ENCODE measurements at places on chromosomes 7 and 10.

DNA sequence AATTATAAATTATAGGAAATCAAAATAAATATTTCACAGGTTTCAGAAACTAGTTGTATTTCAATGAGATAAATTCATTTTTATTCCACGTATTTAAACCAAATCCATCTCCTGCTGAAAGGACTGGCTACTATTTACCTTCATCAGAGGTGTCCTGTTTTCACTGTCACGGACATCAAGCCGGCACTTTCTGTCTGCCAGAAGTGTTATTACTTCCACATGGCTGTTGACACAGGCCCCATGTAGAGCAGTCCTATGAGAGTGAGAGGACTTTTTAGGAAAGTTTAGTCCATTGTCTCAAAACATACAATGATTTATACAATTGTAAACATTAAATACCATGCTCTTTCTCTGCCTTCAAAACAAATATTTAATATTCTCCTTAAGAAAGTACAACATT, 100.4 kb upstream of the ACBD5 start:
- no peak for DNase-seq

DNA sequence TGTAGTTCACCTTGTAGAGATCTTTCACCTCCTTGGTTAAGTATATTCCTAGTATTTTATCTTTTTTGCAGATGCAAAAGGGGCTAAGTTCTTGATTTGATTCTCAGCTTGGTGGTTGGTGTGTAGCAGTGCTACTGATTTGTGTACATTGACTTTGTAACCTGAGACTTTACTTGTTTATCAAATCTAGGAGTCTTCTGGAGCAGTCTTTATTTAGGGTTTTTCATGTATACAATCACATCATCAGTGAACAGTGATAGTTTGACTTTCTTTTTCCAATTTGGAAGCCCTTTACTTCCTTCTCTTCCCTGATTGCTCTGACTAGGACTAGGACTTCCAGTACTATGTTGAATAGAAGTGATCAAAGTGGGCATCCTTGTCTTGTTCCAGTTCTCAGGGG, 33.8 kb downstream of the GPR22 start:
- no peak for DNase-seq

GRCh38 chr10:46526682-46527038, 29.8 kb downstream of the GPRIN2 start:
- no peak for DNase-seq

DNA sequence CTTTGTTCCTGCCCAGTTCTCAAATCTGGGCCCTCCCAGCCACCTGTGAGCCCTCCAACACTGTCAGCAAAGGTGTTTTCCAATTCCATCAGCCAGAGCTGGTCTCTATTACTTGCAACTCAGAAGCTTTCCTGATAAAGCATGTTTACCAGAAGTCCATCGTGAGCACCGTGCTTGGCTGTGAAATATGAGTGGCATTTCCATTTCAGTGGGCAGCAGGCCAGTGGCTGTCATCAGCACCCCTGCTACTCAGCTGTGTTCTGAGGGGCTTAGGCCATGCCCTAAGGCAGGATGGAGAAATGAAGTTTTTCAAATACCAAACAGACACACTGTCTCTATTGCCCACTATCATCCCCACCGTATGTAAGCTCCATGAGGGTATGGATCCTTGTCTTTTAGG, 12.7 kb upstream of the BNIP3 start:
- no peak for DNase-seq

DNA sequence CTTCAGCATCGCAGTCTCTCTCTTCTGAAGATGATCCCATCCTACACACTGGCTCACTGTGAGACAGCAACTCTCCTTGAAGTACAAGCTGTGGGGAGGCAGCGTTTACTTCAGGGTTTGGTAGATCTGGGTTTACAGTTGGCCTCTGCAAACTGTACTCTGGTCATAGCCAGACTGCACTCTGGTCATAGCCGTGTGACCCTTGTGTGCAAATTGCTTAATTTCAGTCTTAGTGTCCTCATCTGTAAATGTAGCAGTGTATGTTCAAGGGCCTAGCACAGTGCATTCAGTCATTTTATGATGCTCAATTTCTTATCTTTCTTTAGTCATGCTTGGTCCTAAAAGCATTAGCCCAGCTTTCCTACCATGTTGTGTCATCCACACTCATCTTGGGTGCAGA, 188.2 kb downstream of the LRMDA start:
- no peak for DNase-seq

GRCh38 chr7:138934367-138934766, 46.8 kb downstream of the KIAA1549 start:
- DNase-seq: no peak

- DNase-seq: no peak
Measured at GRCh38 chr10:74071157-74071556, 73.2 kb downstream of the VCL start.

GRCh38 chr10:110893559-110894179, 21.9 kb downstream of the PDCD4 start:
- peak; percentile 70 for DNase-seq

DNA sequence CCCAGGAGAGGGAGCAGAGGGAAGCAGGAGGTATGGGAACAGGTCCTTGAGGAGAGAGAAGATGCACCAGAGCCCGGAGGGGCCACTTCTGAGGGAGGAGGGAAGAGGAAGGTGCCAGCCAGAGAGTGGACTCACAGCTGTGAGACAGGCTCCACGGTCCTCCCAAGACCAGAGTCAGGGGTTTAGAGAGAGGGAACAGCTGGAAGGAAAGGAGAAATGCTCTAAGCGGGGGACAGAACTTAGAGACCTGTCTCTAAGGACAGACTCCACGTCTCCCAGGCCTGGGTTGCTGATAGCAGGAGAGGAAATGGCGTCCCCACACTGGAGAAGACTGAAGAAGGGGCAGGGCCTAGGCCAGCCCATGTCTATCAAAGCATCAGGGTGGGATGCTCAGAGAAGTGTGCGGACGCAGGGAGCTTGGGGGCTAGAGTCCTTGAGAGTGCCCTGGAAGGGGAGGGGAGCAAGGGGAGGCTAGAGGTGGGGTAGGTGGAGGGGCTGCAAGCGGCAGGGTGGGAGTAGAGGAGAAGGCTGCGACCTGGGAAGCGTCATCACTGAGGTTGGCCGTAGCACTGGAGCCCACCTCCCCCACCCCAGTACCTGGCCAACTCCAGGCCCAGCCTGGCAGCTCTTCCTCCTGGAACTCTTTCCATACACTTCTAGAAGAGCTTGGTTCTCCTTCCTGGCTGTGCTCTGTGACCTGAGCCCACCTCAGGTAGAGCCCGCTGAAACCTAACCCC, 25.6 kb upstream of the GRID1 start:
- DNase-seq: no peak

GRCh38 chr7:3042861-3043489, 692 bp downstream of the CARD11 start:
- peak; percentile 70 for DNase-seq

GRCh38 chr7:79452032-79452494, 1.4 kb downstream of the MAGI2 start:
- DNase-seq: no peak

DNA sequence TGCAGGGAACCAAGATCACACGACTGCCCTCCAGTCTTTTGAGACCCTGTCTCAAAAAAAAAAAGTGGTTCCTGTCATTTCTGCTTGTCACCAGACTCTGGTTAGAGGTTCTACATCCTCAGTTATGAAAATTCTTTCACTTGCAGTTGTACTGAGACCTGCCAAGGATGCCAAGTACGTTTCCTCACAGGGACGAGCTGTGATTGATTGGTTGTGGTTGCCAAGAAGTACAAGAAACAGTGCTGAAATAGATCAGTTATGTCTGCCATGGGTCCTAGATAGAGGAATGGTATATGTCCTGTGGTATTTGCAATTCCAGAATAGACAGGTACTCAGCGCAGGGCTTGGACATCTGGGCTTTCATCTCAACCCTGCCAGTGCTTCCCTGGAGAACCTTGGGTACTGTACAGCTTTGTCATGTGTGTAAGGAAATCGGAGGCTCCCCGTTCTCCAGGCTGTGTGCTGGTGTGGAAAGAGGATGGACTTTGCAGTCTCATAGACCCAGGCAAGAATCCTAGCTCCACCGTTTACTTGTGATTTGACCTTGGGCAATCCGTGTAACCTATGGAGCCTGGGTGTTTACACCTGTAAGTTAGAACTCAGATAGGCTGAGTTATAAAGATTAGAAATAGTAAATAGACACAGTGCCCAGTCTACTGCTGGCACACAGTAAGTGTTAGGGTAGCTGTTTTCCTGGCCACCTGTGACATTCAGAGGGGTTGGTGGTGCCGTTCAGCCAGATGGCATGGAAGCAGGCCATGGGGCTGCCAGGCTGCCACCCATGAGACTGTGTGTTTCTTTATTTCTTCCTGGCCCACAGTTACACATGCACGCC, 53.0 kb downstream of the COL13A1 start:
- DNase-seq: no peak

DNA sequence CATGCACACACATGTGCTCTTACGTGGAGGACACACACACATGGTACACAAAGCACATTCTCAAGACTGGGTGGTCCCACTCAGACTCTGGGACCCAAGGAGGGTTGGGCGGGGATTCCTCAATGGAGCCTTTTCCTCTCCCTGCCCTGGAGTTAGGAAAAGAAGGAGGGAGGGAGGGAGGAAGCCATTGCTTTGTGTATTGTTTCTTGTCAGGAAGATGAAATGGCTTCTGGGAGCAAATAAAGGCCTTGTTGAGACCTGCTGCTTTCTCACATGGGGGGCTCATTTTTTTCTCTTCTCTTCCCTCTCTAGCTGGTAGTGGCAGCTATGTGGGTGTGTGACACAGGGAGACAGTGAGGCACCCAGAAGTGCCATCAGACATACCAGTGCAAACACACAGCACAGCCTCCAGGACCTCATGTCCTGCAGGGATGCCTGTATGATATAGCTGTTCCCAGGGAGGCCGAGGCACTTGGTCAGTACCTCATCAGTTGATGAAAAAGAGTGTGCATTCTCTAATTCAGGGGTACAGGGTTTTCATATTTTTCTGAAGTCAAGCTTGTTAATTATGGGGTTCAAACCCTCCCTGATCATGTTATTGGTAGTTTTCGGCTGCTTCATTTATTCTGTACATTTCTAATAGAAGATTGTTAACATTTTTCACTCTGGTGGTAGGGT, 5.7 kb downstream of the AQP1 start:
- no peak for DNase-seq

GRCh38 chr7:133025056-133025455, 56.8 kb downstream of the CHCHD3 start:
- DNase-seq: no peak

GRCh38 chr10:64846700-64847099, 1325.5 kb downstream of the REEP3 start:
- no peak for DNase-seq

DNA sequence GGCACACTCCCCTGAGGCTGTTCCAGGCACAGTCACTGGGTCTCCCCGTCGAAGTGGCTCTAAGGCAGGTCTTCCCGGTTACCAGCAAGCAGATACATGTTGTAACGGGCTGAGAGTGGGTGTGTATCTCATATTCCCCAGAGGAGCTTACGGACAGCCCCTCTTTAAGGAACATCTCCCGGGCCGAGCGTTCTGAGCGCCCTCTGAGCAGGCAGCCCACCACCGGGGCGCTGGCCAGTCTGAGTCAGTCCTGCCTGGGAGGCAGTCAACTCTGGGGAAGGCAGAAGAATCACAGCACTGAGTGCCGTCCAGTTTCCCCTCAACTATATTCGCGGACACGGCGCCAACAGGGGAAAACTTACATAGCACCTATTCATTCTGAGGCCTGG, 117.4 kb downstream of the LHPP start:
- DNase-seq: no peak

GRCh38 chr10:109920016-109920415, 3.3 kb downstream of the XPNPEP1 start:
- no peak for DNase-seq

DNA sequence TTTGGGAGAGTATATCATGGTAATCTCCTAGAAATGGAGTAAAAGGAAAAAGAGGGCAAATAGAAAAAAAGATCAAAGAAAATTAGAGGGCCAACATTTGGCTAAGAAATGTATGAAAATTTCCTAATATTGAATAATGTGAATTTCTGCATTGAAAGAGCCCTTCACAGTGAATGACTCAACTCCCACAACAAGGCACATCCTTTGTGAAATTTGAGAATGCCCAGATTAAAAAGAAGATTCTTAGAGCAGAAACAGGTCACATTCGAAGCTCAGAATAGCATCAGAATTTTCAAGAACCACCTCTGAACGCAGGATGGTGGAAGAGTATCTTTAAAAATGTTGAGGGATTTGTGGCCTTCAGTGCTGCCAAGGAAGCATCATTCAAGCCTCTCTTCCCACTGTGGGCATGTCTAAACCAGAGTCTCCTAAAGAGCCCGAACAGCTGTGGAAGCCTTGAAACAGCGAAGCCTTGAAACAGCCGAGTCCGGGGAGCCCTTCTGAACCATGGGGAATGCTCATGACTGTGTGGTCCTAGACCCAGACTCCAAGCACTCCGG, 43.6 kb downstream of the GUSB start:
- DNase-seq: no peak

GRCh38 chr7:128034825-128035224, 3.6 kb upstream of the LRRC4 start:
- DNase-seq: no peak

GRCh38 chr7:153036396-153037063, 277.0 kb downstream of the ACTR3B start:
- DNase-seq: no peak

DNA sequence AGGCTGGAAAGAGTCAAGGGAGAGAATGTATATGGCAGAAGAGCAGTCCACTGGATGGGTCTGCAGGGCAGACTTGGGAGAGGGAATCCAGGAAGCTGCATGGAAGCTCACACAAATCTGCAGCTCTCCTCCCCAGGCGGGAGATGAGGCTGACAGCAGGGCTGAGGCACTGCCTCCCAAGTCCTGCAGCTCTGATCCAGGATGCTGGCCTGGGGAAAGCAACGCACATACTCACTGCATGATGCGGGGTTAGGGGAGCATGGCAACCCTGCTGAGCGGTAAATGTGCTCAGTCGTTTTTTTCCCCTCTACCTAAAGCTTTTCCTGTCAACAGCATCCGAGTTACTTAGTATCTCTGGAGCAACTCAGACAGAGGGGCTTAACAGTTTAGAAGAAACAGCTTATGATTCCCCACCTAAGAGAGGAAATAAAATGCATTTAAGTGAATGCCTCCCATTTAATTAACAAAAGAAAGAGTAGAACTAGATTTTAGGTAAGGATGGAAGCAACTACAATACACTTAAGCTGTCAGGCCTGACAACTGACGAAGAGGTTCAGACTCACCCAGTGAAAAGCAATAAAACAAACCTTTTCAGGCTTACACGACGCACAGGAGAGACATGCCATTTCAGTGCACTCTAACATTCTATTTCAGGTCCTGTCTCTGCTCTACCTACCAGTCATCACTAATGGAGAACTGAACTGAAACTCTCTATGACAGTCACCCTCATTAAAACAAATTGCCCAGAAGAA, 37.0 kb downstream of the CHCHD3 start:
- no peak for DNase-seq
